ENCODE measurements at places on chromosomes 3 and 15. TPM values are rescaled to one million over a fixed set of nuclear protein-coding genes. Genes with fewer than 3 reads are reported as not detected.

The IL12A gene
- 72.5 TPM for total RNA-seq

GRCh38 chr15:97177151-97177577, 783.3 kb upstream of the ARRDC4 start:
- DNase-seq, result no peak
- H3K36me3 ChIP-seq, result no peaks in the 10 kb centered on the region
- H3K4me1 ChIP-seq, result no peaks in the 10 kb centered on the region
- H3K27ac ChIP-seq, result no peak overlapping the region
- H3K4me3 ChIP-seq, result no peak overlapping the region

GRCh38 chr3:128353991-128354687, 112.6 kb downstream of the DNAJB8 start:
- peaks cover 2% of the 10 kb centered on the region for H3K36me3 ChIP-seq
- DNase-seq, result peak; percentile 58
- peaks cover 8% of the 10 kb centered on the region for H3K4me1 ChIP-seq
- no peak overlapping the region for H3K27ac ChIP-seq

DNA sequence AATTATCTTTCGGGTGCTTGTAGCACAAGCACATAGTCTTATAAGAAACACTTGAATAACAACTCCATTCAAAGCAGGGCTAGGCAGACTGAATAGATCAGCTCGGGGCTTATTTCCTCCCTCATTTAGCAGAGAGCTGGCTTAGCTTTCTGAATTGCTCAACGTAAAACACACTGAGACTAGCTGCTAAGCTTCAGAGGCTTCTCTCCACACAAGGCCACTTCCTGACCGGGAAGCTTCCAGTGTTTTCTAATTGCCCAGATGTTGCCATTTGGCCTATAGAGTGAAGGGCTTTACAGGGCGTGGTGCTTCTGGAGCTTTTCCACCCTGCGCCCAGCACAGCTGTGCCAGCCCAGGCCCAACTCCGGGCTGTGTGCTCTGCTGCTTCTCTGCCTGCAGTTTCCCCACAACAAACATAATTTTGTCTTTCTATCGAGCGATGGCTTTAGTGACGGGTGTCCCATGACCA, 16.6 kb downstream of the FAM240A start:
- H3K27ac ChIP-seq, result no peak overlapping the region
- peaks cover 2% of the 10 kb centered on the region for H3K27me3 ChIP-seq
- H3K4me1 ChIP-seq, result peaks cover 2% of the 10 kb centered on the region
- DNase-seq, result peak; percentile 67
- H3K4me3 ChIP-seq, result no peak overlapping the region

- H3K27me3 ChIP-seq, result no peaks in the 10 kb centered on the region
- H3K4me3 ChIP-seq, result no peak overlapping the region
- DNase-seq, result no peak
- no peaks in the 10 kb centered on the region for H3K4me1 ChIP-seq
- no peak overlapping the region for H3K27ac ChIP-seq
- no peaks in the 10 kb centered on the region for H3K36me3 ChIP-seq
Measured at GRCh38 chr15:27037501-27037900, 66.5 kb downstream of the GABRG3 start.

Data from fibroblast of lung (primary cell).